Anterior cingulate cortex (tissue), 58 donors: ENCODE measurements at places on chromosomes 1 and 21.

DNA sequence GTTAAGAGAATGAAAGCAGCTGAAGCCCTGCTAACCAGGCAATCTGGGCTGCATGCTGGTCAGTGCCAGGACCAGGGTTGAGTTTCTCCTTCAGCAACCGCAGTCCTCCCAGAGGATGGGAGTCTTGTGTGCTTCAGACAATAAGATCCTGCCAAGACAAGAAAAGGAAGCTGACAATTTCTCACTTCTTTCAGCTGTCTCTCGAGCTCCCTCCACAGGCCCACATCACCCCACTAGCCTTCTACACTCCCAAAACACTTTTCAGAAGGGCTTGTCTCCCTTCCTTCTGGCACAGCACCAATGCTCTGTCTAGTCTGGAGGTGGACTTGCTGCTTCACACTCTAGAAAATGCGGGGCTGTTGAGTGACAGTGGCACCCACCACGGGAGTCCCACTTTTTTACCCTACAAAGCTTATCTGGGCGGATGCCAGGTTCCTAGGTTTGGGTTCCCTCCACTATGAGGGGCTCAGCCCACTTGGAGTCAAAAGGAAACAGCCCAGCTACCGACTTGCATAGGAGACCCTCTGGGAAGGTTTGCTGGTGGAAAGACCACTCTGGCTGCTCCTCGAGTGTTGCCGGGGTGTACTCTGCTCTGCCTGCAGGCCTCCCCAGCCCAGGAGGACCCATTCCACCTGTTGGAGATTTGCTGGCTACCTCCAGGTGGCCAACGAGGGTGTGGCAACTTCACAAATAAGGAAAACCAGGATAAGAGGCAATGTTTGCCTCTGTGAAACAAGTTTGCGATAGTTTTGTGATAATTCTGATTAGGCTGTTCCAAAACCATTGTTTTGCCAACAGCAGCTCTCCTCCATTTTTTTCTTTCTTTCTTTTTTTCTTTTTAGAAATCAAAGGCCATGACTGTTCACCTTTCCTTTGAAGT, 68.9 kb downstream of the TENT5C start:
- no peak for DNase-seq

- DNase-seq, result no peak
These were observed 60.0 kb downstream of the PIK3CD start for GRCh38 chr1:9711466-9712020.

DNA sequence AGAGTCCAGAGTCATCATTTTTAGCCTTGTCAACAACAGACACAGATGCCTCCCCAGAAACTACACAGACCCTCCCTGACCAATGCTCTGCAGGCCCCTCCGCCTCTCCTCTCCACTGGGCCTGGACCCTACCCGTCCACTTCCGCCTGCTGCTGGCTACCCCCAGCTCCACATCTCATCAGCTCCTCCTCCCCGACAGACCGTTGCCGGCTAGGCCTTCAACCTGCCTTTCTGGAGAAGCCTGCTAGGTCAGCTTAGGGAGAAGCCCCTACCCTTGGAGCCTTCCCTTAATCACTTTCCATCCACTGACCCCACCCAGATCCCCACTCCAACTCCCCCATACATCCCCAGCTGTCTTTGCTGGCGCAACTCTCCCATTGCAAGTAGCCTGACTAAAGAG, 1.4 kb downstream of the TRIM17 start:
- DNase-seq, result no peak

DNA sequence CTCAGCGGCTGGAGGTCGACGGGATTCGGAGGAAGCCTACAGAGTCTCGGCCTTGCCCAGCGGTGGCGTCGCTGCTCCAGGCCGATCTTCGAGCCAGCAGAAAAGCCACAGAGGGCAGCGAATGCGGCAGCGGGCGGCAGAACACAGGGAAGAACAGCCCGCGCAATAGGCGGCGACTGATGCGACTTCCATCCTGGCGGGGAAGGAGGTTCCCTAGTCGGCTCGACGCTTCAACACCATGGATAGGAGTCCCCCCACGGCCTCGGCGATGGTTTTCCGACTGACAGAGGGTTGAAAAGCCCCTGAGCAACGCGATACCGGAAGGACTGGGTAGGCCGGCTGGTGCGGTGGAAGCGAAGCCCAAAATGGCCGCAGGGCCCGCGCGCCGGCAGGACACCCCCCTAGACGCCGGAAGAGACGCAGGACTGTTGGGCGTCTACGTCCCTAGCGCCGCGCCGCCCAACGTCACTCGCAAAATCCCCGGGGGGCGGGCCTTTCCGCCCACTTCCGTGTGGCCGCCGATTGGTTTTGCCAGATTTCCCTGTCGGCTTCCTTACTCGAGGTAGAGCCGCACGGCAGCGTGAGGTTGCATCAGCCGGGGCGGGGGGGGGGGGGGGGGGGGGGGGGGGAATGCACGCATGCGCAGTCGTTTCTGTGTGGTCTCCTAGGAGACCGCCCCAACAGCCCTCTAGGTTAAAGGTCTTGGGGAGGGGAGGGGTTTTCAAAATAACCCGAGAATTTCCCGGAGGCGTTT, at the start of gene PPP1R15B:
TSS of gene PPP1R15B (minus strand) at position 367 of the 754 bp plus-strand sequence. CDS start 406 bp downstream, outside the sequence.
- peak; percentile 98 for DNase-seq

DNA sequence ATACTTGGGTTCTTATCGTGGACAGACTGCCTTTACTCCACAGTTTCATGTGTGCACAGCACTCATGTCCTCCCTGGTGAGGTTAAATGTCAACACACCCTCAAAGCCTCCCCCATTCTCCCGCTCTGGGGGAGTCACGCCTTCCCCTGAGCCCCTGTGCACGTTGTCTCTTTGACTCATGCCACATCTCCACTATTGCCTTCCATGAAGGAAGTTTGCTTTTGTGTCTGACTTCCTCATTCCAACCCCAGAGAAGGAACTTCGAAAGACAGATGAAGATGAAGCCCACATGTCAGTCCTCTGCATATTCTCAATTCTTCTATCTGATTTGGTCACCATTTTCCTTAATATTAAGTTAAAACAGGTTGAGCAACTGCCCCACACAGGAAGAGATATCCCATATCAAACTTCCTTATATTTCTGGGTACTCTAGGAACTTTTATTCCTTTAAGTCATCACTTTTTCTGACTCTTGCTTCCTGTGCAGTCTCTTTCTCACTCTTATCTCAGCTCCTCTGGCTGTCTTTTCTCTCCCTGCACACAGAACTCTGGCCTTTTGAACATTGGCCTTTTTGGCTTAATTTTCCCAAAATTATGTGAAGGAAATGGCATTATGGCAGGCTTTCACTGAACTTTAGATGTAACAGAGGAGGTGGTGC, 41.5 kb downstream of the C4BPA start:
- DNase-seq, result no peak

DNA sequence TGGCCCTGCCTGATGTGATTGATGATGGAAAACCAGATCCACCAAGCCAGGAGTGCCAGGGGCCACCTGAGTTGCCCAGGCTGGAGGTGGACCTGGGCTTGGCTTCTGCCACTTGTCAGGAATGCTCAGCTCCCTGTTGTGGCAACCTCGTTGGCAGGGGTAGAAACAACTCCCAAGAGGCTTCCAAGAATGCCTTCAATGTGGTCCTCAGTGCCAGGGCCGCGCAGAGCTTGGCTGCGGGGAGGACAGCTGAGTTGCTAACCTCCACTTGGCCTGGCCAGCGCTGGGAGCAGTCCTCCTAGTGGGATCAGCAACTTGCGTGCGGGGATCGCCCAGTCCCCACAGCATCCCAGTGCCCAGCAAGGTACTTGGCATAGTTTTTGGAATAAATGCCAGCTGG, 9.0 kb downstream of the MYOM3 start:
- DNase-seq, result no peak

- DNase-seq, result no peak
These were observed 13.5 kb upstream of the TNFRSF1B start for GRCh38 chr1:12153181-12153785.

GRCh38 chr1:56125316-56125715, 454.0 kb downstream of the PLPP3 start:
- no peak for DNase-seq

- peak; percentile 54 for DNase-seq
These were observed 155.0 kb upstream of the EDN2 start for GRCh38 chr1:41639332-41639936.

- DNase-seq, result no peak
These were observed 174.9 kb downstream of the DPYD start for GRCh38 chr1:97745912-97746311.
